Endothelial cell of umbilical vein (primary cell): ENCODE measurements at places on chromosomes 2 and 18. TPM values are rescaled to one million over a fixed set of nuclear protein-coding genes. Genes with fewer than 3 reads are reported as not detected.

DNA sequence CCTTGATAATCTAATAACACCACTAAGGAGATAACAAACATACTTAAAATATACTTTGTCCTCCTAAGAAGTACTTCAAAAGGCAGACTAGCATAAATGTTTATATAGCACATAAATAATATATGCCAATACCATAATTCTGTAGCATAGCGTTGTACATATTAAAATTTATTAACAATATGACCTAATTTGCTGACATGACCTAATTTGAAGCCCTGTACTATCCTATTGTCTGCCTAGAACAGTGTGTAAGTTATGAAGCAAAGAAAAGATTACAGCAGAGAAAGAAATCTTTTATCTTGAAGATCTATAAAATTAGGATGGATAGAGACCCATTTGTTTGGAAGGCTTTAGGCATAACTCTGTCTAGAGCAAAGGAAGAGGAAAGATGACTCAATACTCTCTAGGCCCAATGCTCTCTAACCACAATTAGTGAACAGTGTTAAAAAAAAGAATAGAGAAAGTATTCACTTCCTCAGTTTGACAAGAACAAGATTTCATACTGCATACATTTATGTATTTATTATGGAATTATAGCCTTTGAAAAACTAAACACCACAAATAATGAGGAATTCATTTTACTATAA, 231.3 kb downstream of the ZRANB3 start:
- peak; percentile 70 for DNase-seq

- DNase-seq = no peak
Measured at GRCh38 chr2:190181123-190181669, 118.7 kb upstream of the MSTN start.

Gene ZSWIM2
- total RNA-seq = not detected in 2 replicates

Gene M1AP
- not detected in 2 replicates for total RNA-seq

- no peak for DNase-seq
Measured at GRCh38 chr2:12032975-12033374, 286.5 kb downstream of the LPIN1 start.

Gene AQP12B
- total RNA-seq = not detected in 2 replicates

- no peak for DNase-seq
Measured at GRCh38 chr2:97693476-97693875, 19.9 kb upstream of the ZAP70 start.

DNA sequence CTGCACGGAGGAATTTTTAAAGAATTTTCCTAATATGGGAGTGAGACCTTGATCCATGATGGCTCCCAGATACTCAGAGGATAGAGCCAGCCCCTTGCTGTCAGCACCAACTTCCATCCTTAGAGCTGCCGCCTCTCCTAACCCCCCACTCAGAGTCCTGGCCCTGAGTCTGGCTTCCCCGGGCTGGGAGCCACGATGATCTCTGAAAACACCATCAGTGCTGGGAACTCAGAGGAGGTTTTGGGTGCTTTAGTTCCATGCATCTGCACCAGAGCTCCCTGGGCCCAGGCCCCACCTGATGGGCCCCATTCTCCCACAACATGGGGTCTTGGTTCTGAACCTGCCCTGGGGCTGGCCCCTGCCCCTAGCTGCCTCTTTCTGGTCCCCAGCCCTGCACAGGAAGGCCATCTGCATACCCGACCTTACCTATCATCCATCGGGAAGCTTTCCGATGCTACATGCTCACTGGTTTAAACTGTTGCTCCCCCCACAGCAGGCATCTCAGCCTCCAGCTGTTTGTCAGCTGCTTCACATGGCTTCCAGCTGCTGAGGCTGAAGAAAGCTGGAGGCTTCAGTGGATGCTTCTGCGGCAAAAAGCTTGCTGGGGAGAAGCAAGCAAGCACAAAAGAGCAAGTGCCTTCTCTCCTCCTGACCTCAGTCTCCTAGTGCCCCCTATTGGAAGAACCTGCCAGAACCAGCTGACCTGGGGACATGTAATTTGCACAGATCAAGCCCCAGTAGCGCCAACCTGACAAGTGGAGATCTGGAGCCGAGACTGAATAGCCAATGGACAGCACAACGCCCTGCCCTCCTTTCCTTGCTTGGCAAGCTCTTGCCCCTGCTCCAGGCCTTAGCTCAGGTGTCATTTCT, 24.2 kb upstream of the RHOB start:
- DNase-seq = no peak

Gene IGFBP2
- 212 and 229 TPM in 2 replicates for total RNA-seq

DNA sequence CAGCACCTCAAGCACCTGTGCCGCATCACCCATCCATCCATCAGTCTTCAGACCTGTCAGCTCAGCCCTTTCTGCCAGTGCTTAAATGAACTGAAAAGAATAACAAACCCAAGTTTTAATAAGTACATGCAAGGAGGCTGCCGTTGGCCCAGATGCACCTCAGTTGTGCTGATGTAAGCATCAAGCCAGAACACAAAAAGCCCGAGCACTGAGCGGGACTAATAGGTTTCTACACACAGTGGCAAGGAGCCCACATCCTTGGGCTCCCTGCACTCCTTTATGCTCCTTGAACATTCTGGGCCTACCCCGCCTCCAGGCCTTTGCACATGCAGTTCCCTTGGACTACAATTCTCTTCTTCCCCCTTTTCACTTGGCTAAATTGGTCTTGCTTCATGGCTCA, 165.6 kb downstream of the ALK start:
- DNase-seq = no peak

Gene CD207
- total RNA-seq = not detected in 2 replicates

- DNase-seq = no peak
Measured at GRCh38 chr2:172782506-172783164, 47.0 kb downstream of the RAPGEF4 start.

Gene DSG1
- not detected in 2 replicates for total RNA-seq

GRCh38 chr2:203937788-203938187, 1.2 kb downstream of the ICOS start:
- DNase-seq = no peak

- peak; percentile 75 for DNase-seq
Measured at GRCh38 chr2:145138626-145139025, 618.7 kb upstream of the ZEB2 start.

- no peak for DNase-seq
Measured at GRCh38 chr18:10400534-10401307, 53.7 kb upstream of the APCDD1 start.

DNA sequence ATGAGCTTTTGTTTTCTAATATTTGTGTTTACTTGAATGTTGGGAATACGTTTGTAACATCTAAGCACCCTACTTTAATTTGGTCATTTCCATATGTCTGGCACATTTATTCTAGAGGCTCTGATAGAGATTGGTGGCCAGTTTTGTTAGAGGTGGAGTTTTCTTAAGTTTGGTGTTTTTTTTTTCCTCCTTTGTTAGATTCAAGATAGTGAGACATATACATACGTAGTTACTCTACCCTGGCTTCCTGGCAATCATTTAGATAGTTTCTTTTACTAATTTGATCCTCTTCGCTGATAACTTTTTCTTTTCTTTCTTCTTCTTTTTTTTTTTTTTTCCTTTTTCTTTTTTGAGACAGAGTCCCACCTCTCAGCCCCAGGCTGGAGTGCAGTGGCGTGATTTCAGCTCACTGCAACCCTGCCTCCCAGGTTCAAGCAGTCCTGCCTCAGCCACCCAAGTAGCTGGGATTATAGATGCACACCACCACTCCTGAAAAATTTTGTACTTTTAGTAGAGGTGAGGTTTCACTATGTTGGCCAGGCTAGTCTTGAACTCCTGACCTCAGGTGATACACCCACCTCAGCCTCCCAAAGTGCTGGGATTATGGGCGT, 26.6 kb downstream of the SMCHD1 start:
- no peak for DNase-seq

- no peak for DNase-seq
Measured at GRCh38 chr2:224040753-224041152, 1.7 kb upstream of the SERPINE2 start.

DNA sequence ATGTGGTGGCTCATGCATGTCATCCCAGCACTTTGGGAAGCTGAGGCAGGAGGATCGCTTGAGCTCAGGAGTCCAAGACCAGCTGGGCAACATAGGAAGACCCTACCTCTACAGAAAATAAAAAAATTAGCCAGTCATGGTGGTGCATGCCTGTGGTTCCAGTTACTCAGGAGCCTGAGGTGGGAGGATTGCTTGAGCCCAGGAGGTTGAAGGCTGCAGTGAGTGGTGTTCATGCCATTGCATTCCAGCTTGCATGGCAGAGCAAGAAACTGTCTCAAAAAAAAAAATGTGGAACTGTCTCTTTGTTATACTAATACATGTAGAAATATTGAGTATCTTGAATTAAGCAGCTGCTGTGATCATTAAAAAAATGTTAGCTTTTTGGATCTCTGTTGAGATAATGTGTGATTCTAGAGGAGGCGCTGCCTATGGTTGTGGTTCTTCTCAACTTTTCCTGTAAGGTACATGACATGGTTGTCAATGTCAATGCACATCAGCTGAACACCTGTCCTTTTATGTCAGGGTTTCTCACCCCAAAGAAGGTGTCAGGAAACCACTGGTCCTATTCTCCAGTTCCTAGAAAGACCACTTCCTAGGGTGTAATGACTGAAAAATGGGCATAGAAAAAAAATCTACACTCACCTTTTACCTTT, 34.7 kb upstream of the IL1RL1 start:
- DNase-seq = no peak

DNA sequence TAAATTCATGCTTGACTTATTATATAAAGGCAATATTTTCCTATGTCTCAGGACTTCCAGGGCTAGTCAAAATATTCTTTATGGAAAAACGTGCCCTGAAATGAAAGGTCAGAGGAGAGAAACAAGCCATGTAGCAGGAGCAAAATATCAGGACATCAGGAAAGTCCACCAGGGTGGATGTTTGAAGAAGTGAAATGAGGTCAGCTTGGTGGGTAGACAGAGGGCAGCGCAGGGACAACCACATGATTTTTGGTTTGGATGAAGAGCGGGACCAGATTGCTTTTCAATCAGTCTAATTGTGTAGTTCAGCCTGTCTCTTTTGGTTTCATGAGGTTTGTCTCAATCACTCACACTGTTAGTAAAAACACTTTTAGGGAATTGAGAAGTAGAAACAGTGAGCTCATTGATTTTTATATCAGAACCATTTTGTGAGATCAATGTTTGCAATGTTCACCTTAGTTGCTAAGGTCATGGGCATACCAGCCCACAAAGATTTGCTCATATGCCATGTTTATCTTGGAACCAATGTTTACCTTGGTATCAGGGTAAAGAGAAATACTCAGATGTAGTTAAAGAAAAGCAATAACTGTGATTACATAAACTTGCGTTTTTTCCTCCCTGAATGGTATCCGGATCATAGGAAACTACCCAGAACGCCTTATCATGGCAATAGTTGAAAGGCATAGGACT, 32.1 kb downstream of the GKN2 start:
- DNase-seq = no peak

GRCh38 chr2:7719876-7720275, 802.7 kb downstream of the RNF144A start:
- DNase-seq = no peak

- DNase-seq = no peak
Measured at GRCh38 chr2:100814453-100814852, 5.5 kb upstream of the NPAS2 start.

GRCh38 chr2:175855794-175856453, 146.1 kb downstream of the LNPK start:
- no peak for DNase-seq

Gene SLC16A14
- total RNA-seq = 0.22 and 0.23 TPM in 2 replicates

- DNase-seq = peak; percentile 21
Measured at GRCh38 chr18:58671632-58672564, 633 bp downstream of the MALT1 start.

Gene IGFBP5
- total RNA-seq = 0.05 TPM in 1 of 2 replicates, not detected in the other

- no peak for DNase-seq
Measured at GRCh38 chr18:35876243-35876642, 96.2 kb upstream of the RMP24 start.

- no peak for DNase-seq
Measured at GRCh38 chr2:152499896-152500735, 165.1 kb downstream of the FMNL2 start.

DNA sequence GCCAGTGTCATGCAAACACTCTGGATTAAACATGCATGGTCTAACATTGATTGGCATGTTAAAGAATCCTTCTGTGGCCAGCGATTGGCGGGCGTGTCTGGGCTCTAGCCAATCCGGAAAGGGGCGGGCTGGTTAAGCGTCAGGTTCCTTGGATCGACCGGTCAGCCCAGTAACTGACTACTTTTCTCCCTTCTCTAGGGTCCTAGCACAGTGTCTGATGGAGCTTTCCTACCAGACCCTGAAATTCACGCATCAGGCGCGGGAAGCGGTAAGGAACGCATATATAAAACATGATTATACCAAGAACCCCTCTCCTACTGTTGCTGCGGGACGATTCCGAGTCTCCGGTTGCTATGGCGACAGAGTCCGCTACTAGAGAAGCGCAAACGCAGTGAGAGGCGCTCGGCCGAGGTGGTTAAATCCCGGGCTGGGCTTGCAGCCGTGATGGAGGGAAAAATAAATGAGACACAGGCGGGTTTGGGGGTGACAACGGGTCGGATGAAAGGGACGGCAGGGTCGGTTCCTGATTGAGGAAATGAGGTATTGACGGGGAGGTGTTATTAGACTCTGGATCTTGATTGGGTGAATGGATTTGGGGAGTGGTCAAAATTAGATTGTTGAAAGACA, 29.4 kb downstream of the KATNAL2 start:
- DNase-seq = peak; percentile 90

- DNase-seq = peak; percentile 51
Measured at GRCh38 chr18:77207540-77207939, 42.1 kb upstream of the GALR1 start.

- peak; percentile 77 for DNase-seq
Measured at GRCh38 chr2:134161170-134161547, 92.7 kb upstream of the MGAT5 start.

- DNase-seq = no peak
Measured at GRCh38 chr2:143144813-143145455, 15.7 kb downstream of the ARHGAP15 start.

GRCh38 chr2:228535396-228535795, 353.9 kb upstream of the SPHKAP start:
- no peak for DNase-seq

GRCh38 chr18:77765468-77765867, 515.8 kb downstream of the GALR1 start:
- DNase-seq = no peak

DNA sequence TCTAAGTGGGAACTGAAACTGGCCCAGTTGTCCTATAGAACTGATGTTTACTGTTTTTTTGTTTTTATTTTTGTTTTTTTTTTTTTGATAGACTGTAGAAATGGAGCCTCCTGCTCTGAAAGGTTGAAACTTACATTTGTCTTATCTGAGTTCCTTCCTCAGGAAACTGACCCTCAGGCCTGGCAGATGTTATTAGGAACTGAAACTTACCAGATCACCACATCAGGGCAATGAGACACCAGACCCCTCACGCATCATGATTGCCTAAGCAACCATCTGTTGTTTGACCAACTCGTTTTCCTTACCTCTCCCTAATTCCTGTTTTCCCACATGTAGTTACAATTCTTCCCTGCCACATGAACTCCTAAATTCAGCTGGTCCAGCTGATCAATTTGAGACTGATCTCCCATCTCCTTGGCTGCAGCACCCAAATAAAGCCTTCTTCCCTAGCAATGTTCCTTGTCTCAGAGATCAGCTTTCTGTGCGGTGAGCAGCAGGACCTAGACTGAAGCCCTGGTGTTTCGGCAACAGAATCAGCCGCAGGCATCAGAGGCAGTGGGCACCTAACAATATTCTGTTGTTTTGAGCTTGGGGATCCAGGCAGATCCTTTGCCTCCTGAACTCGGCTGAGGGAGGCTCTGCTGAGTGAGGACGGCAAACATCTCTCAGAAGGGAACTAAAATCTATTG, 96.8 kb downstream of the MSH2 start:
- DNase-seq = no peak

Gene CD302
- 10.6 and 11.5 TPM in 2 replicates for total RNA-seq

Gene CIDEA
- 0.42 and 1.8 TPM in 2 replicates for total RNA-seq
